ENCODE measurements at places on chromosomes 3 and 15.

- no peak for DNase-seq
Observed at GRCh38 chr3:58688574-58688973, 22.0 kb upstream of the FAM3D start.

- DNase-seq: no peak
Observed at GRCh38 chr3:105979961-105980360, 111.1 kb upstream of the CBLB start.

GRCh38 chr3:84008623-84009022, 950.2 kb upstream of the CADM2 start:
- no peak for DNase-seq

DNA sequence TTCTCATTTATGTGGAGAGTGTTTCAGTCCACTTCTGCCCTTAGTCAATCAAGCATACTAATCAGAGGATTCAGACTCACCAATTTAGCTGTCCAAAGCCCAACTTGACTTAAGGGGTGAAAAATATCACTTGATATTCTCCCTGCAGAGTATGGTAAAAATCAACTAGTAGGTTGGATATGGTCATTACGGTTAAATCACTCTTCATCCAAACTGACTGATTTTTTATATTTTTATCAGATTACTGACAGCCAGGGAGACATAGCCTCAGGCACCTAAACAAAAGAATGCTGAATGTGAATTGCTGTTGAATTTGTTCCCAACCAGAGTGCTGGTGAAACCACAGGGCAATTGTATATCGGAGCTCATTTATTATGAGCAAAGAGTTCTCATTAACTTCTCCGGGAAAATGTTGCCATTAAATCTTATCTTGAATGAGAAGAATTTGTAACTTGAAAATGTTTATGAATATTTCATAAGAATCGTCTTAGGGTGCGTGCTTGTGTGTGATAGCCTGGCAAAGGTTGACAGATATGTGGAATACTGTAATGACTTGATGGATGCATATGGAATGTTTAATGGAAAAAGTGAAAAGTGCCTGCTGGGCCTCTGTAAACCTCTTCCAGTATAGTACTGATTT, 411.2 kb downstream of the NAALADL2 start:
- no peak for DNase-seq

GRCh38 chr3:126983653-126984390, 907 bp downstream of the PLXNA1 start:
- no peak for DNase-seq

DNA sequence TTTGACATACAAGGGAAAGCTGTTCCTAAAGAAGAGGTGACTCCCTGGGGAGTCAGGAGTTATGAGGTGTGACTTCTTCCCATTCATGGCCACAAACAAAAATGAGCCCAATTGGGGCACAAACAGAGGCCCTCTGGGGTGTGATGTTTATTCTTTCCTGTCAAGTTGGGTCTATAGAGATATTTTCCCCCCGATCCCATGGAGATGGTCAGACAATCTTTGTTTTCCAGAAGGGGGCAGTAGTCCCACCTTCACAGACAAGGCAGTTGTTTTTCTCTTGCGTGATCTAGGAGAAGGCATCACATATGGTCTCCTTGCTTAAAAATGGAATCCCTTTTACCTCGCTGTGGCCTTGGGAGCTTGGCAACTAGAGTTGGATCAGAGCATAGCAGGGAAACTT, 110.3 kb downstream of the MFSD1 start:
- DNase-seq: no peak

- no peak for DNase-seq
Observed at GRCh38 chr3:194801461-194802432, 116.1 kb downstream of the FAM43A start.

- DNase-seq: no peak
Observed at GRCh38 chr3:177466074-177466473, 268.8 kb upstream of the TBL1XR1 start.

DNA sequence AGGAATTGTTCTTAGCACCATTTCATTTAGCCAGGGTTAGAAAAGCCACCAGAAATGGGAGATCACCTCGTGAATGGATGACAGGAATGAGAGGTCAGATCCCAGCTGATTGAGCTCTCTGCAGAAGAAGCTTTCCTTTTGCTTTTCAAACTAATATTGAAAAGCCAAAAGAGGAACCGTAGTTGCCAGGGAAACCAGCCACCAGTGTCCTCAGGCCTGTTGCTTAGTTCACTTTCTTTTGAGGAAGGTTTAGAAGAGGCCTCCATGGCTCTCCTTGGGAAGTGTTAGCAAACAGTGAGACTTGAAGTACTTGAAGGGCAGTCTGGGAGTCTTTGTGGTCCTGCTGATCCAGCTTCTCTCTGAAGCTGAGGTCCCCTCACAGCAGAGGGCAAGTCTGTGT, 7.4 kb upstream of the CCK start:
- DNase-seq: no peak

DNA sequence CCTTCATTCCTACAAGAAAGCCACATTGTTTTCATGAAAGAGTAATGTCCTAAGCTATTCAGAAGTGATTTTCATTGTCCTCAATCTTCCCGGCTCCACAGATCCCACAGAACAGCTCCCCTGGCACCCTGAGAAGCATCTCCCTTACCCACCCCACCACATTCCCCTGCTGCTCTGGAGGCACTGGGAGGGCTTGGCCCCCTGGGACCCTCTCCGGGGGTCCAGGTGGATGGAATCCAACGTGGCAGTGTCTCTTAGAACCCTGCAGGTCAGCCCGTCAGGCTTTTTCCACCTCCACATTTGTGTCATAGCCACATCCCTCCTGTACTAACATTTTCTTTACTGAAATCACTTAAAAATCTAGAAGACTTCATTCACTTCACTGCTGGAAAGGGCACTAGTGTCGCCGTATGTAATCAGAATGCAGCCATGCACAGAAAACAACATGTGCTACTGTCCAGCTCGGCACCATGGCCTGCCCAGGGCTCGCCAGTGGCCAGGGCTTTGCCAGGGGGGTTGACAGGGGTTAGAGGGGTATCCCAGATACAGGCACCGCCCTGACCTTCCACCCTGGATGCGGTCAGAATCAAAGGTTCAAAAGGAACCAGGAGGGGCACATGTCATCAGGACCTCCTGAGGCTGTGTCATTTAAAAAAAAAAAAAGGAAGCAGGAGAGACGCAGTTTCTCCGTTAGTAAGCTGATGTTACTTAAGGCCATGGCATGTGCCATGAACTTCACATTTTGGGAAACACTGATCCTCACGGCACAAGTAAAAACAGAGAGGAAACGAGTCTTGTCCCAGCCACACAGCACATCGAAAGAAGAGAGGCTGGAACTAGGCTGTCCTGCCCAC, 106.3 kb downstream of the LSM3 start:
- no peak for DNase-seq

GRCh38 chr15:36877796-36878683, 222.3 kb downstream of the MEIS2 start:
- no peak for DNase-seq

GRCh38 chr3:41915353-41915752, 46.5 kb downstream of the ULK4 start:
- DNase-seq: no peak

DNA sequence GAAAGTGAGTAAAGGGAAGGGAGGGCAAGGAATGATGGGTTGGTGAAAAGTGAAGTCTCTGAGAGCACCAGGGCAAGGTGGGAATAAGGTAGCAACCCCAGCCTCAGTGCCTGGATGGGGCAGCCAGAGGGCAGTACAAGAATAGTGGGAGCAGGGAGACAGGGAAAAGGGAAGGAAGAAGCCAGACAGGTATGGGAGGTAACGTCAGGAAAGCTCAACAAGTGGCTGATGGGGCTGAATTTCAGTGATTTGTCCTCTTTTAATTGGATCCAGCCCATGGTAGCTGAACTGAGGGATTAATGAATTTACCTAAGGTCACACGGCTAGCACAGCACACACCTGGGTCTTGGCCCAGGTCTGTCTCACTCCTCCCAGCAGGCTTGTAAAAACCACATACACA, 12.6 kb downstream of the RORA start:
- no peak for DNase-seq

DNA sequence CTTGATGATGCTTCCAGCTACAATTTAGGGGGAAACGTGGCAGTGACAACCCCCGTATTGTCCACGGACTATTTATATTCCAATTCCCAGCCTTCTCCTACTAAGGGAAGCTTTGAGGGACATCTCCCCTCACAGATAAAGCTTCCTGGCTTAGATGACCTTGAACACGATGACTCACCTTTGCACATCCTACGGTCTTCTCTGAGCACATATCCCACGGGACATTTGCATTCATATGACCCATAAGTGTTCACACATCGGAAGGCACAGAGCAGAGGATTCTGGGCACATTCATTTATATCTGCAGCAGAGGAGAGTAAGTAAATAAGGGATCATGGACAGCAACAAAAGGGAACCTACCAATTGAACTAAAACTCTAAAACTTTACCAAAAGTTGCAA, 101.5 kb downstream of the DUT start:
- no peak for DNase-seq

GRCh38 chr3:90035643-90036042, 928.2 kb downstream of the EPHA3 start:
- DNase-seq: no peak

- DNase-seq: no peak
Observed at GRCh38 chr15:77025941-77026411, 31.1 kb downstream of the PSTPIP1 start.

GRCh38 chr15:73028831-73029451, 23.3 kb upstream of the NEO1 start:
- DNase-seq: no peak

DNA sequence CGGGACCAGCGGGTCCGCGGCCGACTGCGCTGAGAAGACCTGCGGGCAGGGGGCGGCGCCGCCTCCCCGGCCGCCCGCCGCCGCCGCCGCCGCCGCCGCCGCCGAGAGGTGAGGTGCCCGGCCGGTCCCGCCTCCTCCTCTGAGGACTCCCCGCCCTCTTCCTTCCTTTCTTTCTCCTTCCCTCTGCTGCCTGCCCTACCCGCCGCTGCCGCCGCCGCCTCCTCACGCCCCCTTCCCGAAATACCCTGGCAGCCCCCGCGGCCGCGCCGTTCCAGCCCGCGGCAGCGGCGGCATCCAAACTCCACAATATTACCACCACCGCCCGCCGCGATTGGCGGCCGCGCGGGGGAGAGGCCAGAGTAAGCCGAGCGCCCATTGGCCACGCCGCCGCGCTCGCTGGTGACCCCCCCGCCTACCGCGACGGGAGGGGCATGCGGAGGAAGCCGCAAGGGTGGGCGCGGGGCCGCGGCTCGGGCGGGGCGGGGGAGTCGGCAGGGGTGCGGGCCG, 61.8 kb upstream of the ANKRD28 start:
- peak; percentile 69 for DNase-seq

GRCh38 chr3:71172951-71173350, 410.6 kb downstream of the FOXP1 start:
- no peak for DNase-seq

- DNase-seq: no peak
Observed at GRCh38 chr3:72034986-72035385, 250.0 kb upstream of the PROK2 start.

- no peak for DNase-seq
Observed at GRCh38 chr15:28097656-28098359, 1.3 kb downstream of the OCA2 start.

- no peak for DNase-seq
Observed at GRCh38 chr3:82078246-82078645, 316.8 kb upstream of the GBE1 start.

DNA sequence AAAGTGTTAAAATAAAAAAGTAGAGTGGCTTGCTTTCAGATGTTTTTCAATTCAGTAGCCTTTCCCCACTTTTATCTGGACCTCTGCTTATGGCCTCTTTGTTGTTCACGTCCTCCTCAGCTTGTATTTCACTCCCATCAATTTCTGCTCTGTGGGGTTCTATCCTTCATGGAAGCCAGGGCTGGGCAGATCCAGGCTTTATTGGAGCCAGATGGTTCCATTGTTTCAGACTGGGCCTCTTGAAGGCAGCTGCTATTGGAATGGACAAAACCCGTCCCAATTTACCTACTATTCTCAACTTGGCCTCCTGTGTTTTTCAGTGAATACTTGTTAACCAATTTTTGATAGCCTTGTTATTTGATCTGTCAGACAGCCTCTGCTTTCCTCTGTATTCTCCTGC, 10.9 kb upstream of the AADACL2 start:
- no peak for DNase-seq

DNA sequence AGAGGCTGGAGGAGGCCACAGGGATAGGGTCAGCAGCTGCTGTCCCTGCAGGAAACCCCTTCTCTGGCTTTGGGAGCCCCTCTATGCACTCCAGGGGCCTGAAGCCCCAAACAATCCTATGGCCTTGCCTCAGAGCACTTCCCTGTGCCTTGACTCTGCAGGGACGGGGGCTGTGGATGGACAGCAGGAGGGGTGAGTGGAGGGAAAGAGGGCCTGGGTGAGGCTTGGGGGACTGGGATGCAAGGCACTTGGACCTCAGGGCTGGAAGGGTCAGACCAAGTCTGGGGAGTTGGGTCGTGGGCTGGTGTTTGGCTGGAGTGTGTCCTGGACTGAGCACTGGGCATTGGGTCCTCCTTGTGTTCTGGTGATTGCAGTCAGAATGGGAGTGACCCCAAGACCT, 769.8 kb downstream of the EPHA3 start:
- no peak for DNase-seq

DNA sequence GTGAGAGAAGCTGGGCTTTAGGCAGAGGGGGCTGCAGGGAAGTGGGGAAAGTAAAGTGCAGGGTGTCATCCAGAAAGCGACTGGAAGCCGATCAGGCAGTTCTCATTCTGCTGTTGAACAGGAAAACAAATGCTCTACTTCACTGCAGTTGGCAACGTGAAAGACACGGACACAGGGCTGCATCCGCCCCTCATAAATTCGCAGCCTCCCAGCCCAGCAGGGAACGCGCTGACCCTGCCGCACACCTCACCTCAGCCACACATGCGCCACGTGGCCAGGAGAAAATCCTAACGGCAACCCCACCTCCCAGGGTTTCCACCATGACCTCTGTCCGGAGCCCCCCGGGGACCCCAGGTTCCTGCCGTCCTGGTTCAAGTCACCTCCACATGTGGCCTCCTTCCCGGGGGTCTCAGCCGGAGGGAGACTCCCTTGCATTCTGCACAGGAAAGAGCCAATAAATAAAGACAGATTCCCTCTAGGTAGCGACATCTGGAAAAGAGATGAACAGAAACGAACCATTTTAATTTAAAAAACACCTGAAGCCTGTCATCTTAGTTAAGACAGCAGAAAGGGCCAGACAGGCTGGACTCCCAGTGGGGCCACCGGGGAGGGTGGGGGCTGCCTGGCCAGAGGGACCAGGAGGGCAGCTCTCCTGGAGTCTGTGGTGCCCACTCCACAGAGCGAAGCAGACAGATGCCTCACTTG, 118.7 kb downstream of the TMEM266 start:
- no peak for DNase-seq

GRCh38 chr15:84725001-84725491, 9.1 kb upstream of the SEC11A start:
- no peak for DNase-seq

All from NCI-H187 (cell line).